ENCODE measurements at places on chromosomes 16 and 17.

- no peak for DNase-seq
Observed at GRCh38 chr16:59500601-59501000, 766.5 kb upstream of the GOT2 start.

- no peak for DNase-seq
Observed at GRCh38 chr16:47586121-47586520, 125.0 kb downstream of the PHKB start.

GRCh38 chr17:64449545-64449944 lies 630 bp downstream of the MILR1 start:
- no peak for DNase-seq

DNA sequence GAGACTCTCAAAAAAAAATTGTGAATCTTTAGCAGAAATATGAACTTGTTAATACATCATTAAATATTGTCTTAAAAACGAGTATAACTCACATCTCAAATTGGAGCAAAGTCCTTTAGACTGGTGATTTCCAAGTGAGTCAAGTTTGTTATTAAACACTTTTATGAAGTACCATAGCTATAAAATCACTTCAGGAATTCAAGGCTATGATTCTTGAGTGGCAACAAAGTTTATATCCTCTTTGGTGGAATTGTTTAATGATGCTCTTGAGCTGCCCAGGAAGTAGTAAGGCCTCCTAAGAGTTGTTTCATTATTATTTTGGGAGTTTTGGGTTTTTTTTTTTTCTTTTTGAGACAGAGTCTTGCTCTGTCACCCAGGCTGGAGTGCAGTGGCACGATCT lies 16.7 kb upstream of the BLMH start:
- DNase-seq = no peak

DNA sequence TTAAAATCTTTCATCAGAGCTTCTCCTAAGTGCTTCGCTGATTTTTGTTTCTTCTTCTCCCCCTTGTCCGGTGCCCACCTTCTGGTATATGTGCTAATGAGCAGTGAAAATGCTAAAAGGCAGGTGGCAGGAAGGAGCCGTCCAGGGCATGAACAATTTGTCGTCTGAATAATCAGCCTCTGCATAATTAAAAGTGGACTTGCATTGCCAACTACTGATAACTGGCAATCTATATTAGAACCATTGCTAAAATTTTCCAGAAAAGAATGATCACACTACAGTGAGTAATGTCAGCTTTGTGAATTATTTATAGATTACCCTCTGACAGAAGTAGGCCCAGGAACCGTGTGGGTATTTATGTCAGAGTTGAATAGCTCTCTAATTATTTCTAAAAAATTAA lies 28.1 kb downstream of the SERPINF1 start:
- no peak for DNase-seq

DNA sequence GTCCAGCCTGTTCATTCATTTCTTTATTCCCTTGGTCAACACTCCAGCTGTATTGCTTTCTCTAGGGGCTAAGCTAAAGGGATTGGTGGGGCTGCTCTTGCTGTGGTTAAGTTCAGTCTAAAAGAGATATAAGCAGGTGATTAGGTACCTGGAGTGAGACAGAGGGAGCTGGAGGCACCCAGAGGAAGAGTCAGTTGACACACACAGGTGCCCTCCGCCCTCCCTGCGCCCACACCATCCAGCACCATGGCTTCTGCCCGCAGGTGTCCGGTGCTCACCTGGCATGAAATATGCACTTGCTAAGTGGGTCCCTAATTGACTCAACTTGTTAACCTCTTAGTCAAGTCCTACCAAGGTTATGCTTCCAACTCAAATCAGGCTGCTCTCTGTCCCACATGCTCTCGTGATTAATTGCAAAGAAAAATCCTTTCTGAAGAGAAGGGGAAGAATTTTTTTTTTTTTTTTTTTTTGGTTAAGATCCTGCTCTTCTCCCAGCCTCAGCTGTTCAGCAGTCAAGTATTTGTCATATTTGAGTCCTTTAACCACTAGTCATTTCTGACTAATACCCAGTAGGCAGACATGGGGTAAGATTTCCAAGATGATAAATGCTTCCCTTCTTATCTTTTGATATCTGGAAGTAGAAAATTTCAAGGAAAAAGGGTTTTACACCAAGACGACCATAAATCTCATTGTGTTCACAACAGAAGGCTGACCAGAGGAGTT lies 199.8 kb upstream of the WSCD1 start:
- no peak for DNase-seq

DNA sequence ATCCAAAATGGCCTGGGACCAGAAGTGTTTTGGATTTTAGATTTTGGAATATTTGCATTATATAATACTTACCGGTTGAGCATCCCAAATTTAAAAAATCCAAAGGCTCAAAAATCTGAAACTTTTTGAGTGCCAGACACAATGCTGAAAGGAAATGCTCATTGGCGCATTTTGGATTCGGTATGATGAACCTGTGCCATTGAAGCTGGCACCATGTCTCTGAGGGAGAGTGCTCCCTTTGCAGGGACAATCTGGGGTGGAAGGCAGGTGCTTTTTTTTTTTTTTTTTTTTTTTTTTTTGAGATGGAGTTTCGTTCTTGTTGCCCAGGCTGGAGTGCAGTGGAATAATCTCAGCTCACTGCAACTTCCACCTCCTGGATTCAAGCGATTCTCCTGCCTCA lies 17.7 kb downstream of the SMTNL2 start:
- DNase-seq = no peak

- no peak for DNase-seq
Observed at GRCh38 chr17:82356845-82357355, 2.1 kb upstream of the TEX19 start.
